ENCODE measurements at places on chromosomes 3 and 15.

DNA sequence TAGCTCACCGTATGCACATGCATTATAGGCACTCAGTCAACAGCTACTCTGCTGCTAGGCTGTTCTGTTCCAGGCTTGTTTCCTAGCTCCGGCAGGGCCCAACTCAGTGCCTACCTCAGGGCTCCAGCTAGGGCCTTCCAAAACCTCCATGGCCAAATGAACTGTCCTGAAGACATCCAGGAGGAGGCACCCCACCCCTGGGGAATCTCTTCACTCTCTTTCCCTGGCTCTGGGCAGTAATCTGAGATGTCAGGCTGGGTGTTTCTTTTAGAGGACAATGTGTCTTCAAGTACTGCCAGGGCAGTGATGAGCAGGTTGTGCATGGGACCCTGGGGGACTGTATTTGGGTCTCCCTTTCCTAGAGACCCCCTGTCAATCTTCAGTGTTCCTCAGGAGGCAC lies 38.3 kb upstream of the TPM1 start:
- no peak for DNase-seq

DNA sequence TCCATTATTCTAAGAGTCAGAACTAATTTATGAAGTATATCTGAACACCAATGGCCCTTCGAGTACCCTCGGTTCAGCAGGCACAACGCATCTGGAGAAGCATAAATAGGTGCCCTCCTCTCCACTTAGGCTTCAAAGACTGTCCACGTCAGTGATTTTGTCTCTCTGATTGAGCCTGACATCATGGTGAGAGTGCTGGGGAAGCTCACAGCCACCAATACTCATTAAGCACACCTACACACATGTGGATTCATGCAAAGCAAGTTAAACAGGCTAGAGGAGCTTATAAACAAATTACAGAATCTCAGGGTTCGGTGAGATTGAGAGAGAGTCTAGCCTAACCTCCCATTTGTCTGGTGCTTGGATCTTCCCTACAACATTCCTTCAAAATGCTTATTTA lies 3.6 kb downstream of the CLDN1 start:
- DNase-seq, result no peak

DNA sequence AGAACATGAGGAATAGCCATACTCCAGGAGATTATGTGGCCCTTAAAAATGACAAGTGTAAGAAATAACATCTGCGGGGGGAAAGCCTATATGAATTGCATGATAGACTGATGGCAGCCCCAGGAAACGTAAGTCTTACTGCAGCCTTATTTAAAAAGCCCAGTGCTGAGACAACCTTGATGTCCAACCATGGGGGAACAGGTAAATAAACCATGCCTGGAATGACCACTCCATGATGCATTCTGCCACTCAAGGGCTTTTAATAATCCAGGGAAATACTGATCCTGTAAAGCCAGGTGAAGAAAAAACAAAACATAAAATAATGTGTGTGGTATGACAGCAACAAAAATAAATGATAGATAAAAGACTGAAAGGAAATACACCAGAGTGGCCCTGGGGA lies 46.5 kb upstream of the GRIP2 start:
- DNase-seq, result no peak

GRCh38 chr3:13204177-13204581 lies 130.9 kb upstream of the IQSEC1 start:
- no peak for DNase-seq

DNA sequence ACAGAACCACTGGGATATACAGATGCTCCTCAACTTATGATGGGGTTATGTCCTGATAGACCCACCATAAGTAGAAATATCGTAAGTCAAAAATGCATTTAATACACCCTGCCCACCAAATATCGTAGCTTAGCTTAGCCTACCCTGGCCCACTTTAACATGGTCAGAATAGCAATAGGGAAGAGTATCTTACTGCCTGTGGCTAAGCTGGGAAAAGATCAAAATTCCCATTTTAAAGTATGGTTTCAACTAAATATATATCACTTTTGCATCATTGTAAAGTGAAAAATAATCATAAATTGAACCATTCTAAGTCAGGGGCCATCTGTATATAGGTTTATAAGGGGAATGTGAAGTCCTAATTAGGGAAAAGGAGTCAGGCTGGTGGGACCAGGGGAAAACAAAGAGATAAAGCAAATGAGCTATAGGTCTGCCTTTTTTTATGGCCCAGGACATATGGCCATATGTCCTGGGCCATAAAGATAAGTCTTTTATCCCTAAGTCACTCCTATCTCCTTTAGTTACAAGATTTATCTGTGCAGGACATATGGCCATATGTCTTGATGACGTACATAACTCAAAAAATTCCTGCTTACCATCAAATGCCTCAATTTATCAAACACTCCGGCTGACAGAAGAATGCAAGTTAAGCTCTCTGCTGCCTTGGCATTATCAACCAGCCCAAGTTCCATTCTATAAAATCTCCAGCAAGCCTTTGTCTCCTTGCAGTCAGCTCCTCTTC lies 11.2 kb downstream of the RTP3 start:
- DNase-seq, result no peak

DNA sequence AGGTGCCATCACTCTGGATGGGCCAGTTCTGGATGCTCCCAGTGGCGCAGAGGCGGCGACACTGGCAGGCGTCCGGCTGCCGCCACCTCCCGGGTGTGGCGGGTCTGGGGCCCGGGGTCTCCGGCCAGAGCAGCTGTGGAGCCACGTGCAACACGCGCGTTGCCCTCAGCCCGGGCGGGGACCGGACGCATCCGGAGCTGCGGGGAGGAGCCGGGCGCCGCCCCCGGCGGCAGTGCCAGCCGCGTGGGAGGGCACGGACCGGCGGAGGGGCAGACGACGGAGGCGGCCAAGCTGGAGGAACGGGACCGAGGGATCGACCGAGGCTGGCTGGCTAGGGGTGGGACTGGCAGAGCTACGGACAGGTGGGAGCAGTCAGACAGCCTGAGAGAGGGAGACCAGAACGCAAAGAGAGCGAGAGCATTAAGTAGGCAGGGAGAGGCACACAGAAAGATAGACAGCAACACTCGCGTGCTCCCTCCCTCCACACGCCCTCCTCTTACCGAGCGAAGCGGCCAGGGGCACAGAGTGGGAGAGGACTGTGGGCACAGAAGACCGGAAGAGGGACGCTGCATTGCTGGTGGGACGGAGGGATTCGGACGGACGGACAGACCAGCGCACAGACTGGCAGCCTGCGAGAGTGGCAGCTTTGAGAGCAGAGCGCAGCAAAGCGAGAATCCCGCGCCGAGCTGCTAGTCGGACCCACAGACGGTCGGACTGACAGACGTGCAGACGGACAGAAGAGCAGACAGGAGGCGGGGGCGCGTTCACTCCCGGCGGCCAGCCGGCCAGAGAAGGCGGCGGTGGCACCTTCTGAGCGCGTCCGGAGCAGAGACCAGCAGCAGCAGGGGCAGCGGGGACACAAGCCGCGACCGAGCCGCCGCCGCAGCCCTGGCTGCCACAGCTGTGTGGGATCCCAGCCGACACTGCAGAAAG lies at the start of gene ARPP21:
Gene ARPP21 (plus strand): TSS at position 272 of the 933 bp plus-strand sequence. CDS start 42,227 bp downstream, outside the sequence.
- DNase-seq, result no peak

- no peak for DNase-seq
Measured at GRCh38 chr3:66353530-66353929, 132.7 kb downstream of the SLC25A26 start.

- DNase-seq, result no peak
Measured at GRCh38 chr15:92821491-92822116, 78.5 kb upstream of the CHD2 start.

- DNase-seq, result no peak
Measured at GRCh38 chr3:104596551-104596950, 770.2 kb upstream of the ALCAM start.

- DNase-seq, result no peak
Measured at GRCh38 chr3:197793247-197793646, 2.2 kb downstream of the LRCH3 start.

GRCh38 chr3:37338500-37338899 lies 164.1 kb upstream of the LRRFIP2 start:
- DNase-seq, result no peak

DNA sequence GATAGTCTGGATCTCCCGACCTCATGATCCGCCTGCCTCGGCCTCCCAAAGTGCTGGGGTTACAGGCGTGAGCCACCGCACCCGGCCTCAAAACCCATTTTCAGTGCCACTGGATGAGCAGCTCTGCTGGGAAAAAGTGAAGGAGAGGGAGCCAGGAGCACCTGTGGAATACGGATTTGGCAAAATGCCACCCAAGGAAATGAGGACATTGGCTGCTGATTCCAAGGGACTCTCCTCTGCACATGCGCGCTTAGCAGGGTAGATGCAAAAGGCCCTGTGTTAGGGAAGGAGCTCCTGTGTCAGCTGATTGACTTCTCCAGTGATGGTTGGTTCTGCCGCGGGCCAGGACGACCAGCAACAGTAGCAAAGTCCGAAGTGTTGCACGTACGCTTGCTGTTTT lies 43.4 kb upstream of the IGF1R start:
- DNase-seq, result no peak

DNA sequence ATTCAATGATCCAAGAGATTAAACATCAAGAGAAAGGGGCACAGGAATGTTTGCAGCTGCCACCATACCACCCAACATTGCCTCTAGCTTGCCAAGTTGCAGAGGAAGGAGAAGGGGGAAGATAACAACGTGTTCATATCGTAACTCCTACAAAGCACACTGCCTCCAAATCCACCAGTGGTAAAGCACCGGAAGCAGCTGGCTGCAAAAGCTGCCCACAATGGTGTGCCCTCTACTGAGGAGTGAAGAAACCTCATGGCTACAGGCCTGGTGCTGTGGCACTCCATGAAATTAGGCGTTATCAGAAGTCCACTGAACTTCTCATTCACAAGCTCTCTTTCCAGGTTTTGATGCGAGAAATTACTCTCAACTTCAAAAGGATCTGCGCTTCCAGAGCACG lies 263.9 kb upstream of the STT3B start:
- no peak for DNase-seq

Data from esophagus squamous epithelium (tissue), 5 donors.